ENCODE measurements at places on chromosomes 16 and 17.
A peak's percentile ranks its signal among the peaks of the same experiment; 100 is the strongest.

- DNase-seq, result no peak
These were observed 26.0 kb downstream of the PITPNC1 start for GRCh38 chr17:67403065-67403464.

DNA sequence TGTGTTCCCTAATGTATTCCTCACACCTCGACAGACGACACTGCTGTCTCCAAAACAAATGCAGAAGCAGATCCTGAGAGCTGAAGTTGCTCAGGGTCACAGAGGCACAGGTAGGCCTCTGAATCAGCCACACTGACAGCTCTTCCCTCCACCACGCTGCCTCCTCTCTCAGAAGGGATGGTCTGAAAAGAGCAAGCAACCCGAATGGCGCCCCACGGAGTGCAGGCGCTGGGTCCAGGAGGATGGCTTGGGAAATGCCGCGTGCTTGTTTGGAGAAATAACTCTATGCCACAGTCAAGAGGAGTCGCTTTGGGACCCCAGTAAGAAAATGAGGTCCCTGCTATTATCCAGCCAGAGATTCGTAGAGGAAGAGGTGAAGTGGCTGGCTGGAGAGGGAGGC is 15.9 kb downstream of the CYB561 start:
- no peak for DNase-seq

GRCh38 chr17:50148226-50149090 is 2.0 kb downstream of the PPP1R9B start:
- DNase-seq, result no peak

DNA sequence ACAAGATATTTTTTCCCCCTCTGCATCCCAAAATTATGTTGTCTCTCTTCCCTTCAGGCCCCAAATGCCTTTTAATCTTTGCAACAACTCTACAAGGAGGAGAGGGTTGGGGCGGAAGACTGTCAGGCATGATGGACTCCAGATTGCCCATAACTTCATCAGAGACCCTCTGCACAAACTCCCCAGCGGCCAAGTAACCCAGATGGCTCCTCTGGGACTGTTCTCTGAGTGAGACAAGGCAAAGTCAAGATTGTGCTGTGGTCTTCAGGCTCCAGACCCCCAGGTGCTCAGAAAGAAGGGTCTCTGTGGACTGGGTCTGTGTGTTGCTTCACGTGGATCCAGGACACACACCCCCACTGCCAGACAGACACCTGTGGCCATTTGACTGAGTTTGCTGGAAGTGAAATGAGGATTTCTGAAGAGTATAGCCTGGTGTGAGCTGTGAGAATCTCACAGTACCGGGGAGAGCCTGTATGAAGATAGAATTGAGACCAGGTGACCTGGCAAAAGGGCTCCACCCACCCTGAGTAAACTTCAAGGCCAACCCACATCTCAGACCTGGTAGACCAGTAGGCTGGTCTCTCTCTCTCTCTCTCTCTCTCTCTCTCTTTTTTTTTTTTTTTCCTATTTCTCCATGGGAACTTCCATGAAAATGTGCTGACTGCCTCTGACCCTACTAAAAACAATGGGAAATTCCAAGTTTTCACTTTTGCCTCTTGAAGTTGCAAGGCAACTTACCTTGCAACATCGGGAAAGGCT is 354.1 kb downstream of the SOX9 start:
- DNase-seq, result no peak

DNA sequence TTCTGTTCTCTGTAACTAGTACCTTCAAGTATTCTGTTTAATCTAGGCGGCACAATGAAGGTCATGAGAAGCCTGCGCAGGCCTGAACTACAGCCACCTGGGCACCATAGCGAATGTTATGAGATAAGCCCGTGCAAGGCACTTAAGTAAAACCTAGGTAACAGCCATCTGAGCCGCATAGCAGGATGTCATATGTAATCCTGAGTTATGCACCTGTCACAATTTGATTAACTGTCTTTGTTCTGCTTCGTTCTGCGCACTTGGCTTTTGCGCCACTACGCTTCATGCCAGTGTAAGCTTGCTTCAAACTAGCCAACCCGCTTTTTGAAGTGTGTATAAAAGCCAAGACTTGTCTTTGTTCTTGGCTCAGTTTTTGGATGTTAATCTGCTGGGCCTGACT is 449.8 kb downstream of the KCNJ18 start:
- no peak for DNase-seq

DNA sequence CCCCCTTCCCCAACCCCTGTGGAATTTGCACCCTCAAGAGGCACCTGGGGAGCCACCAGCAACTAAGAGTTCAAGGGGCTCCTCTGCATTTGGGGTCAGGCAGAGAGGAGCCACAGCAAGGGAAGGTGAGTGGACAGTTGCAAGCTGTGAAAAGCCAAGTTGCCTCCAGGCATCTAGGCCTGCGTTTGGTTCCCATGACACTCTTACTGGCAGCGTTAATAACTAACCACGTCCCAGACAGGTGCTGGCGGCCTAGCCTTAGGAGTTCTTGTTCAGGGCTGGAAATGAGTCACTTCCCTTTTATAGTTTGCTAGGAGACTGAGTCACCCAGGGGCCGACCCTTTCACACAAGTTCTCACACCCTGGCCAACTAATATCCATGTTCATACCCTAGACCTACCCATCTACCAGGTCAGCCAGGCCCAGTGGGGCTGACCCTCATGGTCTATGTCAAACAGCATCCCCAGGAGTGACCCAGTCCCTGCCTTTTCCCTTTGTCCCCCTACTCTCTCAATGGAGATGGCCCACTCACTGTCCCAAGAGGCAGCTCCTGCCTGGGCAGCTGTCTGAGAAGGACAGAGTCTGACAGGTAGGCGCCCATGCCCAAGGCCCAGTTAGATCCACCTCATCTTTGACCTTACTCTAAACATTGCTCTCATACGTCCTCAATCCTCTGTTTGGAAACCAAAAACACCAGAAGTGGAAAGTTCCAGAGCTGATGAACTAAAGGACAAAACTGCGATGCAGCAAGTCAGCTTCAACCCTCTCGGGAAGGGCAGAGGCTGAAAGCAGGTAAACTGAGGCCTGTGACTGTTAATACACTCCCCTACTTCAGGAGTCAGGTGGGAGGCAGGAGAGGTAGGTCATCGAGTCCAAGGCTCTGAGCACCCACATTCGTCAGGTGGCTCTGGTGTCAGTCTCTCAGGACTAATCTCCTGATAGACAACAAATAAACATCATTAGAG is 300.6 kb downstream of the SOX9 start:
- DNase-seq, result peak; percentile 96

DNA sequence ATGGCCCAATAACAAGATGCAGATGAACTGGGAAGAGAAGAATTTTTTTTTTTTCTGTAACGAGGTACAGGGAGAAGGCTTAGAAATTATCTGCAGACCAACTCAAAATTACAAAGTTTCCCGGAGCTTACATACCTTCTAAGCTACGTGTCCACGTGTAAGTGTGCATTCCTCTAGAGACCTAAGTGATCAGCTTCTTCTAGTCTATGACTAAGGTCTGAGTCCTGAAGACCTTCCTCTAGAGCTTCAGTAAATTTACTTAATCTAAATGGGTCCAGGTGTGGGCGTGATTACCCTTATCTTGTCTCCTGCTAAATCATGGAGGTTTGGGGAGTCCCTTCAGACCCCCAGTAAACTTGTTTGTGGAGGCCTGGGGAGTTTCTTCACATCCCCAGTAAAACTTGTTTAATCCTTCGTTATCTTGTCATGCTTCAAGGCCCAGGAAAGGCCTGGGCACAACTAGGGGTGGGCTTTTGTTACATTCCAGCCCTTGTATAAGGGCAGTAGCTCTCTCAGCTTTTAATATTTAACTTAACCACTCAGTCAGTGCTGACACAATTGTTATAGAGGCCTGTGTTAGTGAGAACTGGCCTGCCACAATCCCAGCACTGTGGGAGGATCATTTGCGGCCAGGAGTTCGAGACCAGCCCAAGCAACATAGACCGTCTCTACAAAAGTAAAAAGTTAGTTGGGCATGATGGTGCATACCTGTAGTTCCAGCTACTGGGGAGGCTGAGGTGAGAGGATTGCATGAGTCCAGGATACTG is 342.3 kb downstream of the SNX29 start:
- DNase-seq, result no peak

DNA sequence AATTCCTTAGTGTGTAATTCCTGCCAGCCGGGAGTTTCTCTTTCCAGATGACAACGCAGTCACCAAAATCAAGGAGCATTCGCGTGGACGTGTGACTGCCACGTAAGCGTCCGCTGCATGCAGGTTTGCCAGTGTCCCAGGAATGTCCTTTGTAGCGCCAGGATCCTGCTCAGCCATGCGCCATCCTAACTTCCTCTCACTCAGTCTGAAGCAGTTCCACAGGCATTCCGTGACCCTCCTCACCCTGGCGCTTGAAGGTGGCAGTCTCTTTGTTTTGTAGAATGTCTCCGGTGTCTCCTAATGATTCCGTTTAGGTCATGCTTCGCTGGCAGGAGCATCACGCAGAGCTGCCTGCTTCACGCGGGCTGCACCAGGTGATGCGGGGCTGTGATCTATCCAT is 88.6 kb downstream of the RPTOR start:
- no peak for DNase-seq

GRCh38 chr17:75652934-75653549 is 13.9 kb downstream of the RECQL5 start:
- DNase-seq, result peak; percentile 30

- no peak for DNase-seq
These were observed 166.0 kb upstream of the GSE1 start for GRCh38 chr16:85446951-85447692.

DNA sequence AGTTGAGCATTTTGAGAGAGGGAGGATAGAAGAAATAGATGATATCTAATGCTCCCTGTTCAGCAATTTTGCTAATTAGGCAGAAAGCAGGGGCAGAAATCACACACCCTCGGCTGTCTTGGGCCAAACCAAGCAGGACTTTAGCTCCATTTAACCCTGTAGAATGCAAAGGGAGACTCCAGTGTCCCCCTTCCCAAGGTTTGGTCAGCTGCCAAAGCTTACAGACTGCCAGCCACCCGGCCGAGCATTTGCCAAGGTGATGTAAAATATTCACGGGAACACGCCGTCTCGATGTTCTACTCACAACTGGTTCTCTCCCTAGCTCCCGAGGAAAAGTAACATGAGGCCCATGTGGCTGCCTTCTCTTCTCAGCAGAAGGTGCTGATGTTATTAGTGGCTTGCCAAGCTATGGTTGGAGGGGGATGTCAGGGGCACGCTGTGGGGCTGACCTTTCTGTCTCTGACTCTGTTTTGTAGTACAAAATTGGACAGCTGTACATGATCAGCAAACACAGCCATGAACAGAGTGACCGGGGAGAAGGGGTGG is 155.3 kb downstream of the PITPNC1 start:
- DNase-seq, result no peak

DNA sequence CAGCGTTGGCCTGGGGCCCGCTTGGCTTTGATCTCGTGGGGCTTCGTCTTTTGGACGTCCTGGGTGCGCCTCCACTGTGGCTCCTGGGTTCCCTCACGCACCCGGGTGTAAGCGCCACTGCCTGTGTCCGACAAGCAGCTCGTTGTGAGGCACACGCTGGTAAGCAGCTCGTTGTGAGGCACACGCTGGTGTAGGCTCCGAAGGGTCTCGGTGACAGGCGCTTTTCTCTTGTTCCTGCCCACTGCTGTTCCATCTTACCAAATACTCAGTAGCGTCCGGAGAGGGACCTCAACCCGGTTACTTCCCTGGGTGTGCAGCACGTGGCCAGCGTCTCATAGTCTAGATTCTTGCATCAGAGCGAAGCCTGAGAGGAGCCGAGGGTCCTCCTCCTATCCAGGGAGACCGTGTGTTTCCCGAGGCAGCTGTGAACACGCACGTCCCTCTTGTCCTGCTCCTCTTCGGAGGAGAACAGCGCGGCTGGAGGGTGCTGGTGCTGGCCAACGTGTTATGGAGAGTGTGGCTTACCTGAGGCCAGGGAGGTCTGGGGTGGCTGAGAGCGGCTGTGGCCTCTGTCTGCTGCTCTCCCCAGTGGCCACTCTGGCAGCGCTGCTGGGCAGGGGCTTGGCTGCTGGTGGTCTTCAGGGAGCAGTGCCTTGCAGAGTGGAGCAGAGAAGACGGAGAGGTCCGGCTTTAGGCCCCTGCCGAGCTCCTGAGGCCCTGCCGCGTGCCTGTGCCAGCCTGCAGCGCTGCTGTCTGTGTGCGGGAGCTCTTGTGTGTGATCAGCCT is 32.1 kb upstream of the ZNF750 start:
- DNase-seq, result no peak

DNA sequence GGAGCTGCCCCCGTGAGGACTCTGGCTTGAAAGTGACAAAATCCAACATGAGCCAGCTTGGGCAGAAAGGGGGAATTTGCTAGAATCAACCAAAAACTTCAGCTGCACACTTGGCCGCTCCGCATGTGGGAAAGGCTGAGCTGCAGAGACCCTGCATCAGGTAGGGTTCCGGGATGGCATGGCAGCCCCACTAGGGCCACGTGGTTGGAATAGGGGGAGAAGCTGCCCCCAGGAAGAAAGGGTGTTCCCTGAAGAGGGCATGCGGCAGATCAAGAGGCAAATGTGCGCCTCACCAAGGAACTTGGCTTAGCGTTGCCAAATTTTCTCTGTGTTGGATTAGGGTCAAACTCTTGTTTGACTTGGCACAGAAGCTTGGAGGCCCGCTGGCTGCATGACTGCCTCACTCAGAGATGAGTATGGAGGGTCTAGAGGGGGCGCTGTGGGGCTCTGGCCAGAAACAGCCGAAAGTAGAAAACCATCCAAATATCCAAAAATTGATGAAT is 29.2 kb upstream of the WFIKKN2 start:
- peak; percentile 47 for DNase-seq
